Right forelimb (tissue), 1 donor: ENCODE measurements at places on chromosomes 7 and 10.

- DNase-seq = no peak
These were observed 36.7 kb downstream of the FAM107B start for GRCh38 chr10:14737808-14738545.

GRCh38 chr7:27615420-27616185, 47.1 kb downstream of the HIBADH start:
- no peak for DNase-seq

DNA sequence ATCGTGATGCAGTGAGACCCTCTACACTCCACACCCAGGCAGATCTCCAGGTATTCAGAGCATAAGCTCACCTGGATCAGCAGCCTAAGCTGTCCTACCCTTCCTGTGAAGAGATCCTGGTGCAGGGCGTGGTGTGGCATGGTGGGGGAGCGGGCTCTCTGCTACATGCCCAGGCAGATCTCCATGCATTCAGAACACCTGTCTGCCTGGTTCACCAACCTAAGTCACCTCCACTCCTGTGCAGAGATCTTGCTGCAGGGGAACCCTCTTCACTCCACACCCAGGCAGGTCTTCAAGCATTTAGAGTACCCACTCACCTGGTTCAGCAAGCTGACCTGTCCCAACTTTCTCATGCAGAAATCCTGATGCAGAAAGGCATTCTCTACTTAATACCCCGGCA, 394.4 kb upstream of the SEMA3A start:
- DNase-seq = no peak

GRCh38 chr10:67666416-67667034, 29.5 kb downstream of the CTNNA3 start:
- DNase-seq = no peak

GRCh38 chr10:49400365-49400764, 4.5 kb upstream of the DRGX start:
- DNase-seq = no peak

GRCh38 chr10:132669208-132669861, 116.6 kb downstream of the NKX6-2 start:
- peak; percentile 32 for DNase-seq

DNA sequence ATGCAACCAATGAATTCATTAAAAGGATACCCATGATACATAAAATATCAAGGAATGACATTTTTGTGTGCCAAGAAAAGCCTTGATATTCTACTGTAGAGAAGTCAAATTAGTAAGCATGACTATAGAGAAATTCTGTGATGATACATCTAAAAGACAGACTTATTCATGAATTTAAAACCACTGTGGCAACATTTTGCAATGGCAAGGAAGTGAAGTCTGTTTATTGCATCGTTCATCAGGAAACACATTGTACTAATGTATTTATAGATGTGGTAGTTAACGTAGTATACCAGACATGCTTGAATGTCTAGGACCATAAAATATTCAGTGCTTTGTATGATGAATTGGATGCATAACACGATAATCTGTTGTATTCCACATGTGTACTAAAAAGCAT, 9.3 kb upstream of the CLEC5A start:
- DNase-seq = no peak

DNA sequence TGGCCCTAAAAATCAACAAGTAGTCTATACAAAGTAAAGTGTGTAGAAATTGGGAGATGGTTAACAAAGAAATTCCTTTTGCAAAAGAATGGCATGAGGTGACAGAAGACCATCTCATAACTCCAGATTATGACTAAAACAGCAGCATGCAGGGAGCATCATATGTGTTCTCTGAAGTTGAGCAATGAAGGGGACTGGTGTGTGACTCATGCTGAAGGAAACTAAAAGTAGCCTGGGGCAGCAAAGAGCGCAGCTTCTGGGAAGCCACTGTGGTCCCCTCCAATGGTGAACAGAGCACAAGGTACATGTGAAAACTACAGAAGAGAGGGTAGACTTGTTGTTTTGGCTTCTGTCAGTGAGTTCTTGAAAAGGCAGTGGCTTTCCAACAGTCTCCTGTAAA, 133.4 kb downstream of the MACC1 start:
- no peak for DNase-seq

- DNase-seq = no peak
These were observed 69.4 kb upstream of the OGDHL start for GRCh38 chr10:49831352-49832035.

- no peak for DNase-seq
These were observed 728.8 kb upstream of the IGFBP3 start for GRCh38 chr7:46649876-46650275.

DNA sequence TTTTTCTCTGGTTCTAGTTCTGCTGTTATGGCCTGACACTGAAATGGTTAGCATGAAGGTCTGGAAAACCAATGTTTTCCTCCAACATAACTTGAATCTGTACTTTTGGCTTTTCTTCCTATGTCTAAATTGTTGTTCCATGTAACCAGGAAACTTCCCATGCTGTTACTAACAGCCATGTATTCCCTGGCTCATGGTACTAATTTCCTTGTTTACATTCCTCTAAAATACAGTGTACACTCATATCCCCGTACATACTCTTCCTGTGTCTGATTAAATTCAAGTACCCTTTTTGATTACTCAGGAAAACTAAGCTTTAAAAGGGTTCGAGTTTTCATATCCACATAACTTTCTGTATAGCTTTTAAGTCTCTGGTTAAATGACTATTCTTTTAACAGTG, 12.3 kb upstream of the ACSM6 start:
- DNase-seq = no peak

GRCh38 chr10:69856601-69857166, 55.0 kb downstream of the COL13A1 start:
- no peak for DNase-seq

DNA sequence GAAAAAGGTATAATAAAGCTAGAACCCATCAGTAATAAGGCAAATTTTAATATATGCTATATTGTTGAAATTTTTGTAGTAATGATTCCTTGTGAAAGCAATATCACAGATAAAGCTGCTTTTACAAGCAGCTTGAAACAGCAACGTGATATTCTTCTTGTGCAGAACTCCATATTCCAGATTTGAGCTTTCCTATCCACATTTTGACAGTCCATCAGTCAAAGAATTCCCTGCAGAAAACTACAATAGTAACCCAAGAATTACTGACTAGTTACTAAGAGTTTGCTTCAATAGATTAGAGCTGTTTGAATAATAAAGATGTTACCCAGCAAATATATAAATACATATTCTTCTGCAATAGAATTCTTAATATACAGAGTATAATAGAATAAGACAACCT, 291.2 kb downstream of the KCND2 start:
- DNase-seq = no peak

GRCh38 chr7:25805027-25805687, 346.8 kb upstream of the NFE2L3 start:
- no peak for DNase-seq

DNA sequence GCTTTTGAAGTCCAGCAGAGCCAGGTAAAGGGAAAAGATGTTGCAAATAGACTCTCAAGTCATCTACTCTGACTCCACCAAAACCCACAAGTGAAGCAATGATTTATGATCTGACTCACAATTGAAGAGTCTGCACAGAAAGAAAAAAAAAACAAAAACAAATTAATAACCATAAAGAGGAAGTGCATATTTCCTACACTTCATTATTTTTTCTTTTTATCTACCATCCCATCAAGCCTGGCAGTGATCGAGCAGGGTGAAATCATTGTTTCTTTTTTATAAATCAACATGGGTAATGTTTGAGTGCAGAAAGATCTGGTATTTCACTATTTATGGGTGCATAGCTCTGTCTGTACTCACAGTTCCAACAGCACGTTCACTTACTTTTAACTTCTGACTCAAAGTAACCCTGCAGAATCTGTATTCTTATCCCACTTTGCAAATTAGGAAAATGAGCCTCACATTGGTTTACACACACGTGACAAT, 829.0 kb downstream of the TNS3 start:
- DNase-seq = no peak

DNA sequence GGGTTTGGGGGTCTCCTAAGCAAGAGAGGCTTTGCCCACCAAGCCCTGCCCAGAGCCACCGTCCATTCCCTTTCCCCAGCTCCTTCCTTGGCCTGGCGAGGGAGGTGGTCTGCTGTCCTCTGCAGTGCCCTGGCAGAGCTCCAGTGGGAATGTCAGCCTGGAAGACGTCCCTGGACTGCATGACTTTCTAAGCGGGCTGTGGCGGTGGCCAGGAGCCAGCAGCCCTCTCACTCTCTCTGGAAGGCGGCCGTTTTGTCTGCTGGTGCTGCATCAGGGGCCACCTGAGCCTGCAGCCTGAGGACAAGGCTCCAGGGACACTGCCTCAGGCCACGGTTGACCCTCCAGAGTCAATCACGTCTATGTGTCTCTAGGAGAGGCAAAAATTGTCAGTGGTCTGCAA, 271.0 kb downstream of the SKAP2 start:
- peak; percentile 62 for DNase-seq

DNA sequence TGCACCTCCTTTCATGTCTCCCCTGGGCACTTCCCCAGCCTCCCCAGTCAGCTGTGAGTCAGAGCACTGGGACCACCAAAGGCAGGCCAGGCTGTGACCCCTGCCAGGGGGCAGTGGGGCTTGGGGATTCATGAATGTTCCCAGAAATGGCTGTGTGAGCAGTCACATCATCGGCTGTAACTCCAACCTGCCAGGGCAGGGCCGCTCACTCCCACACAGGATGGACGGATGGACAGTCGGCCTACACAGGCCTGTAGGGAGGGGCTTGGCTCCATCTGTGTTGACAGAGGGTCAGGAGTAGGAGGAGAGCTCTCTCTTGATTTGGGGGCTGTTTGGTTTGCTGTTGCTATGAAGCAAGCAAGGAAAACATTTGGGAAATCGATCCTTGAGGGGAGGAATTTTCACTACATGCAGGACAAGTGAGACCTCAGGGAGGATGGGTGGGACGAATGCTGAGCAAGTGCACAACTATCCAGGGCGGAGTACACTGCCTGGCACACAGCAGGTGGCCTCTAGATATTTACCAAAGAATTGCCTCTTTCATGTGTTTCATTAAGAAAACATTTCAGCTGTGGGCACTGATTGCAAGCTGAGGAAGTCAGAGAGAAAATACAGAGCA, 2.9 kb upstream of the IGFBP1 start:
- DNase-seq = no peak

DNA sequence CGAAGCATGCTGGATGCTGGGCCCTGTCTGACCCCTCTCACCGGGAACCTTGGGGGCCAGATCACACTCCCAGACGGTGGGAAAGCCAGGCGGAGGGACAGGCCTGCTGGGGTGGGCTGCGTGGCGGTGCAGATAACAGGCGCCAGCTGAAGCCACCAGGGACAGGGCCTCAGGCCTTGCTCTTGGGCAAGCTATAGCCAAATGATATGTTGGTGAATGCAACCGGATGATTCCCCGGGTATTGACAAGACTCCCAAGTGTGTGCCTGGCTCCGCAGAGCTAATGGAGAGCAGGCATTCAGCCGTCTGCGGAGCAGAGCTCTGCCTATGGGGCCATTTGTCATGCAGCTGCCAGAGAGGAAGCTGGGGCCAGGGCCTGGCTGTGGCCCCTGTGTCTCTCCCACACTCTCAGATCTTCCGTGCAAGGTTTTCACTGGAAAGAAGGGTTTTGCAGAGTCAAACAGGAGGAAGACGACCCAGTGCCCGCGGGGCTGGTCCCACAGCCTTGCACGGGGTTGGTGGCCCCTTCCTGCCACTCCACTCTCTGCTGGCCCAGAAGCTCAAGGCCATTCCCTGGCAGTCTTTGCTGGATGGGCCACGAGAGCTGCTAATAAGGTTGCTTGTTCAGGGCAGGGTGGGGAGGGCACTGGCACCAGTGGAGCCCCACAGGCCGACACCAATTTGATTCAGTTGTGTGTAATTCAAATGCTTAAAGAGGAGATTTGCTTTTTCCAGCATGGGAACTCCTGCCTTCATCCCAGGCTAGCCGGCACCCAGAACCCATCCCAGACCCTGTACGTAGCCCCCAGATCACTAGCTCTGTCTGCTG, 91.8 kb downstream of the PRKAG2 start:
- DNase-seq = no peak

- no peak for DNase-seq
These were observed 40.7 kb upstream of the EBLN1 start for GRCh38 chr10:22258471-22258870.

GRCh38 chr7:139693651-139694388, 84.0 kb downstream of the HIPK2 start:
- DNase-seq = no peak

- no peak for DNase-seq
These were observed 139.8 kb upstream of the TNS3 start for GRCh38 chr7:47721670-47722069.

- no peak for DNase-seq
These were observed 910.3 kb downstream of the LRMDA start for GRCh38 chr10:76341740-76342139.

DNA sequence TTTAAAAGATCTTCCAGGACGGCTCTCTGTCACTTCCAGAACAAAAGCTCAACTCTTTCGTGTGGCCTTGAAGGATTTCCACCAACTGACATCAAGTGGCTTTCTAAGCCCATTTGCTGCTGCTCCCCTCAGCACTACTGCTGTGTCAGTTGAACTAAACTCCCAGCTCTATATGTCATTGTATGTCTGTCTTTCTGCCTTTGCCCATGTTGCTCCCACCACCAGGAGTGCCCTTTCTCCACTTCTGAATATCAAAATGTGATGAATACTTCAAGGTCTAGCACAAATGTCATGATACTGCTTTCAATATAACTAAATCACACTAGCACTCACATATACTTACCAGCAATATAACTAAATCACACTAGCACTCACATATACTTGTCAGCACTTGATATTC, 138.3 kb downstream of the ATXN7L1 start:
- no peak for DNase-seq

DNA sequence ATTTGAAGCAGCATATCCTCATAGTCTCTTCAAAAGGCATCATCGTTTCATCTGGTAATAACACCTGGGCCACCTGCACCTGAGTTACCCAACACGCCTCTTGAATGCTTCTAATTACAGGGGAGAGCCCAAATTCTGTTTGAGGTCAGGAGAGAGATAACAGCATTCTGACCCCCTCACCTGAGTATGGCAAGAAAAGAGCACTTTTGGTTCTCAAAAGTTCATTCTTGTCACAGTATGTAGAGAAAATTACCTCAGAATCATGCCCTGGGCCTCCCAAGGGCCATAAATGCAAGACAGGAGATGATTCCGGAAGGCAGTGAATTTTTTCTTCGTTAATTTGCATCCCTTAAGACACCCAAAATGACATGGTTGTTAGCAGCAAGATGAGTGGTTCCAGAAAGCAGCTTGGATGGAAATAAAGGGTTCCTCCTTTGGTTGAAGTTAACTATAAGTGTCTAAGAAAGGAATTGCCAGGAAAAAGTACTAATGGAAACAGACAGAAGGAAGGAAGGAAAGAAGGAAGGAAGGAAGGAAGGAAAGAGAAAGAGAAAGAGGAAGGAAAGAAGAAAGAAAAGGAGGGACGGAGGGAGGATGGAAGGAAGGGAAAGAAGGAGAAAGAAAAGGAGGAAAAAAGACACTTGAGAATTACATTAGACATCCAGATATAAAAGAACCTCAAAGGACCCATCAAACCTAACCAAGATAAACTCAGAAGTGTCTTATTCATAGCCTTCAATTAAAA, 228.4 kb upstream of the RHOBTB1 start:
- DNase-seq = no peak

DNA sequence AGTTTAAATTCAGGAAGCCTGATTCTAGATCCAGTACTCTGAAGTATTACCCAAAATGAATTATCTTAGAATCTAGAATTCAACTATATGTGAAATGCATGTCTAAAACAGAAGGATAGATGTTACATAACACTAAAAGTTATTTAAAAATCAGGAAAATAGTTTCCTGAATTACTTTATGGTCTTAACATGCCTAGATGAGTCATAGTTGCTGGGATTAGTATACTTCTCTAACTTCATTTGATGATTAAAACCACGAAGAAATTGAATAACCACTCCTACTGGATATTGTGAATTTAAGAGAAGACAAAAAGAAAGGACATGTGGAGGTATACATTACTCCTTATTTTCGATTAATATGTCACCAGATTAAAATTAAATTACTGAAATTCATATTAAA, 65.5 kb downstream of the ATAD1 start:
- no peak for DNase-seq
